ENCODE measurements at places on chromosomes 16 and 17.

DNA sequence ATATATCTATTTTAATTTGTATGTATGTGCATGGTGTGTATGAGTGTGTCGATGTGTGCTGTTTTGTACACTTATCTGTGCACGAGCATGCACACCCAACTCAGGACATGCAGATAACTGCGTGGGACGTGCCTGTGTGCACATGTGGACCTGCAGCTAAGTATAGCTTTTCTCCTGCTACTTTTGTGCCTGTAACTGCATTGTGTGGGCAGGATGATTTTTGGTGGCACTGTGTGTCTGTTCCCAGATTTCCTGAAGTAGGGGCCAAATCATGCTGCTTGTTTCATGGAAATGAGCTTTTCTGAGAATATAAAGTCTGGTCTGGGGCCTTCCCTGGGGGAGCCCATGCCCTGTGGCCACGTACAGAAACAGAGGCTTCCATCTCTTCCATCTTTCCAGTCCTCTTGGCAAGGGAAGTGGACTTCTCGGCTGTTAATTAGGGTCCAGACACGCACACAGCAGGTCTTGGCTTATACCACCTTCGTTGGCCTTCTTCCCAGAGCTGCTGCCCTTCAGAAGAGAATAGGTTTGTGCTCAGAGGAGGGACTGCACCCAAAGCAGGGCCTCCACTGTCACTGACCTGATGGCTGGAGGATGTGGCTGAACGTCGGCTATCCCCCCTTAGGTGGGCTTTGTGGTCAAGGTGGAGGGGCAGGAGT is 30.2 kb downstream of the SPNS3 start:
- no peak for DNase-seq

- DNase-seq: no peak
Observed at GRCh38 chr16:12901597-12902461, at the start of gene SHISA9. Gene SHISA9 (plus strand): TSS chr16:12901598.

- peak; percentile 82 for DNase-seq
Observed at GRCh38 chr17:44911133-44912001, 3.9 kb downstream of the GFAP start.

GRCh38 chr17:78324391-78325075 is 35.3 kb downstream of the SOCS3 start:
- DNase-seq: no peak
